Stimulated activated CD4-positive, alpha-beta T cell treated with anti-CD3 and anti-CD28 coated beads, Interleukin-1b, Interleukin-23, amount 100 ng/mL, for 4 hours (primary cell): ENCODE measurements at places on chromosomes 7 and 10.

DNA sequence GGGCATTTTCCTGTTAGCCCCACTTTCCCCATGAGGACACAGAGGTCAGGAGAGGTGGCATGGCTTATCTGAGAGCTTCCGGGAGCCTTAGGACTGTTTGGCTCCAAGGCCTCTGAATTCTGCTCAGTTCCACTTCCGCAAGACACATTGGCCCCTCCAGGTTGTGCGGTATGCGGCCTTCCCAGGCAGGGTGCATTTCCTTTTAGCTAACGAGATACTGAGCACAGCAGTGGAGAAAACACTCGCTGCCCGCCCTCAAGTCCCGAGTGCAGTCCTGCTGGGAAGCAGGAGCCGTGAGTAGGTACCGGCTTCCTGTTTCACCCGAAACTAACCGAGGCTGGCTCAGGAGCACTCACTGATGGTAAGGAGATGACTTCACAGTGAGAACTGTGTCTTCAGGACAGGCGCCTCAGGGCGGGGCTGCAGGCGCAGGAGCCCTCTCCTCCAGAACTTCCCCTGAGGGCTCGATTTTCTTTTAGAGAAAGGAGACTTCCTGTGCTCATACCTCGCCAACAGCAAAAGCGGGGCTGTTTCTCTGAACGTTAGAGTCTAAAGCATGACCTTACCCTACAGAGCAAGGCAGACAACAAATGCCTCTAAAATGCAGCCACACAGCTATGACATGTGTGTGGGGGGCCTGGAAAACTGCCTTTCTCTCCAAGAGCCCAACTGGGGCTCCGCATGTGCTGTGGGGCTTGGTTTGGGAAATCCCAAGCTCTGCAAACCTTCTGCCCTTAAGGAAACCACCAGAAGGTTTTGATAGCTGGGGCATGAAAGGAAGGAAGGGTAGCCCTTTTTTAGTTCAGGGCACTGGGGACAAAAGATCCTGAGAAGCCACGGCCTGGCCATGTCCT, 25.9 kb downstream of the RGS10 start:
- peak; percentile 43 for DNase-seq

DNA sequence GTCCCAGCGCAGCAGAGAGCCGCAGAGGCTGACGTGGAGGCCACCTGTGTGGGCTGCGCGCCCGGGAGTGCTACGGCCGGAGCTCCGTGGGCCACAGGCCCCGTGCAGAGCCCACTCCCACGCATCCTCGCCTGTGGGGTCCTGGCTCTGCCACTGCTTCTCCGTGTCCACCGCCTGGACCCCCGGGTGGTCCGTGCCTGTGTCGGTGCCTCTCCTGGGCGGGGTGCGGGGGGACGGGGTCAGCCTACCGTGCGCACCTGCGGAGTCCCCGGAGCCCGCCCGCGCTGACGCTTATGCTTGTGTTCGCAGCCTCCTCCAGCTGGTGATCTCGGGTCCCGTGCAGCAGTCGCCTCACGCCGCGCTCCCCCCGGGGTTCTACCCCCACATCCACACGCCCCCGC, 7.8 kb upstream of the ZNF853 start:
- DNase-seq: no peak

- no peak for DNase-seq
Observed at GRCh38 chr10:122617476-122618270, 57.1 kb downstream of the DMBT1 start.

DNA sequence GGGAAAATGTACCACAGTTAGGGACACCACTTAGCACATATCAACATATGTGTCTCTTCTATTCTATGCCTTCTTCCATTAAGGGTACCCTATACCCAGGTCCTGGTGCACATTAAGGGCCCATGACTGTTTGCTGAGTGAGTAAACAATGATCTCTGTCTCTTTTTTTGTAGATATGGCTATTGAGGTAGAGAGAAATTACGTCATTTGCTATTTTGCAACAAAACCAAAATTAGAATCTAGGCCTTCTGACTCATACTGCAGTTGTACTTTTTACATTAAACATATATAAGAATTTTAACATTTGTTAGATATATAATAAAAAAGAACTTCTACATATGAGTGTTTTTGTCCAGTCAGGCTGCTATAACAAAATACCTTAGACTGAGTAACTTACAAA, 683.2 kb upstream of the LRRN3 start:
- no peak for DNase-seq

- no peak for DNase-seq
Observed at GRCh38 chr10:114492351-114493037, 88.2 kb upstream of the AFAP1L2 start.
